Fibroblast of skin of right biceps (primary cell): ENCODE measurements at places on chromosomes 12 and 14.
A peak's percentile ranks its signal among the peaks of the same experiment; 100 is the strongest.

DNA sequence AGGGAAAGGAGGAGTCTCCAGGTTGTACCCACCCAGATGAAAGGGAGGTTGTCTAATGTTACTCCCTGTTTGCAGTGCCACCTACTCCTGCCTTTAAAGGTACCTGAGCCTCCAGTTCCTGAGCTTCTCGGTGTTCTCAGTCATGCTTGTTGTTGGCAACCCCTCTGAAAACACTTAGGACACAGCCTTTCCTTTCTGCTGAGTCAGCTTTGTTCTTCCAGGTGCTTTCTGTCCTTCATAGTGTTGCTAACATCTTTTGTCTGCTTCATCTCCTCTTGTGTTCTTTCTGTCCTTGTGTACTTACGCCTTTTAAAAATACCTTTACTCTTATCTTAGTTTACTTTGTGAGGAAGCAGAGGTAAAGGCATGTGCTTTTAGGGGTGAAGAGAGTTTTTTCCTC is 97.0 kb upstream of the NEDD1 start:
- DNase-seq = no peak

GRCh38 chr14:91290986-91291385 is 46.5 kb upstream of the GPR68 start:
- no peak for DNase-seq

DNA sequence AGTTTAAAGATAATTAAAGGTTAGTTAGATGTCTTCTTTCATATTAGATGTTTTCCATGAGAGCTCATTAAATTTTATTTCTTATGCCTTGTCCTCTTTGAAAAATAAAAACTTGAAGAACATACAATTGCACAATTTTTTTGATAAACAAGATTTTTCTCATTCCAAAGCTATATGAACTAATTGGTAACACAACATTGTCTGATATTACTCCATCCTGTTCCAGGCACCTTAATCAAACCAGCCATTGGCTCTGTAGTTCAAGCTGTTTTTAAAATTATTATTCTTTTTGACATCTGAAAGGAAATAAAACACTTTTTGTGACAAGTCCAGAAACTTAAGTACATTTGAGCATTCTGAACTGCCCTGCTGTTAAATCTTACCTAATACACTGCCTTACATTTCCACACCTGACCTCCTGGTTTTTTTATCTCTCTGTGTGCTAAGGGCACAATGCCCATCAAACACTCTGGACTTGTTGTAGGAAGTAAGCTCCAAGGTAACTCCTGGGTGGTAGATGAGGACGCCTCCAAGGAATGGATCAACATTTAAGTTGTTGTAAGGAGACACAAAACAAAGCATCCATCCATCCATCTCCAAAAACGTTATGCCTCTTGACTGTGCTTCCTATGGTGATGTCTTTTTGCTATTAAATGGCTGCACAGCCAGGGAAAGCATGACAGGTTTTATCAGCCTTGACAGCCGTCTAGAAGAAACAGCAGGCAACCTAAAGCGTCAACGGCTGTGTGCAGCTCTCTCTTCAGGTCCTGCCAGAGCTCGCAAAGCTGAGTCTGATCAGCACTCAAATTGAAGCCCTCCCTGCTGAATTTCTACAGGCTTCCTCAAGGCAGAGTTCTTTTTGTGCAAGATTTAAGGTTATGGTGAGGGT is 449.9 kb upstream of the FLRT2 start:
- DNase-seq = no peak

DNA sequence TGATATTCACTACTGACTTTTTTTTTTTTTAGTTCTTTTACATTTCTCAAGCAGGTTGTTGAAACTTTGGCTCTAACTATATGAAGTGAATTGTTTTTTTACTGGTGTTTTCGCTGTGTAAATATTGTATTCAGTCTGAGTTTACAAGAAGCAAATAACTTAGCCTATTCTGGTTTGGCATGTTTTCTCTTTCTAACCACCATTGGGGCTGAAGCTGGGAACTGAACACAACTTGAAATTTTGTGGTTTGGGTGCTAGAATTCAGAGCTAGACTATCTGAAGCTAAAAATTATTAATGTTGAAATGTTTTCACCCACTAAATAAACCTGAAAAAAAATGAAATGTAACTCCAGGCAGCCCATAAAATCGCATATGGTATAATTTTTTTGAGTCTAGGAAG is 37.2 kb downstream of the RAD51B start:
- peak; percentile 30 for DNase-seq

DNA sequence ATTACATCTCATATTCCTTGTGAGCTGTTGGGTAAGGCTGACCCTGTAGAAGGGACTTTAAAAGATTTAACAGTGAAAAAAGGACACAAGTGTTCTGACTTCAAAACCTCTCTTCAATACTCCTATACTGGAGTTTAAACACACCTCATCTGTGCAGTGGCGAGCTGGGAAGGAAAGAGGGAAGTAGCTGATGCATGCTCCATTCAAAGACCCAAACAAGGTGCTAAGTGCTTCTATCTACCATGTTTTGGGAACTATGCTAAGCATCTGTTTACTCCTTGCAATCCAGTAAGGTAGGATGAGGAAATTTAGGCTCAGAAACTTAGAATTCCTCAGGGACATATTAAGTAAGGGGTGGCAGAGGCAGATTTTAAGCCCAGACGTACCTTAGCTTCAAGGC is 16.4 kb upstream of the DNM1L start:
- no peak for DNase-seq

- DNase-seq = no peak
Observed at GRCh38 chr12:88870000-88870737, 289.9 kb upstream of the KITLG start.

GRCh38 chr14:55373784-55374705 is 37.6 kb downstream of the ATG14 start:
- DNase-seq = peak; percentile 37

DNA sequence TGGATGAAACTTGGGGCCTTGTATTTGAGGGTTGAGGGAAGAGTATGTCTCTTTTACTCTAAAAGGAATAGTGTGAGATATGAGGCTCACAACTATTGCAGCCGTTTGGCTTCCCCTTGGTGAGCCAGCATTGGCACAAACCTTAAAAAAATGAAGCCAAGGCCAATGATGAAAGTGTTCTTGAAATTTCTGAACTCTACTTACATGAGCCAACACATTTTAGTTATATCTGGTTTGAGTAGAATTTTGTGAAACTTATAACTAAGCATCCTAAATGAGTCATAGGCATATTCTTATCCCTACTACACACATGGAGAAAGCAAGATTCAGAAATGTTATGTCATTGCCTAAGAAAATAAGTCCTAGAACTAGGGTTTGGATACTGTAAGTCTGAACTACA is 55.3 kb upstream of the ACSS3 start:
- peak; percentile 4 for DNase-seq

GRCh38 chr12:18296201-18296908 is 35.0 kb downstream of the PIK3C2G start:
- no peak for DNase-seq

- DNase-seq = peak; percentile 58
Observed at GRCh38 chr12:47651368-47652254, 54.2 kb downstream of the RPAP3 start.

DNA sequence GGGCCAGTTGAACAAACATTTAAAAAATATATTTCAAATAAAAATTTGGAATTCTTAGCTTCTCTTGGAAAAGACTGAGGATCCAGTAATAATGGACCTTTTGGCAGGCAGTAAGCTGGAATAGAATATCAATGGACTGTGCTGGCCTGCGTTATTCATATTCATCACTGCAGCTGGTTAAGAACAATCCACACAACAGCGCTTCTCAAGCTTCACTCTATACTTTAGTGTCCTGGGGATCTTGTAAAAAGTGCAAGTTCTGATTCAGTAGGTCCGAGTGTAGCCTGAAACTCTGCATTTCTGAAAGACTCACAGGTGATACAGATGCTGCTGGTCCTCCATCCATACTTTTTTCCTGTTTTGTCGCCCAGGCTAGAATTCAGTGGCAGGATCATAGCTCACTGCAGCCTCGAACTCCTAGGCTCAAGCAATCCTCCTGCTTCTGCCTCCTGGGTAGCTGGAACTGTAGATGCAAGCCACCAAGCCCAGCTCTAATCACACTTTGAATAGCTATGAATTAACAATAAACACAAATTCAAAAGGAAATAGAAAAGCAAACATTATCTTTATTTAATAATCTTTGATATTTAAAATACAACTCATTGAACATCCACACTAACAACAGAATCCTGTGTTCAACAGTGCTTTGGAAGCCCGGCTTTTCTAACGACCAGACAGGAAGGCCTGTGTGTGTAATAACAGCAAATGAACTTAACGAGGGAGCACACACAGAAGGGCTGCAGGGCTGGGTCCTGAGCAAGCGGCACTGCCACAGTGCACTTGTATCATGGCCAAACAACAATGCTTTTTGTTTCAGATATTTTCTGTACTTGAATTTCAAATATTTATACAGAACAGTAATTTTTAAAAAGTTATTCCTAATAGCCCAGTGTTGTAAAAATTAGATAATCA is 18.4 kb upstream of the TRIP11 start:
- DNase-seq = no peak

DNA sequence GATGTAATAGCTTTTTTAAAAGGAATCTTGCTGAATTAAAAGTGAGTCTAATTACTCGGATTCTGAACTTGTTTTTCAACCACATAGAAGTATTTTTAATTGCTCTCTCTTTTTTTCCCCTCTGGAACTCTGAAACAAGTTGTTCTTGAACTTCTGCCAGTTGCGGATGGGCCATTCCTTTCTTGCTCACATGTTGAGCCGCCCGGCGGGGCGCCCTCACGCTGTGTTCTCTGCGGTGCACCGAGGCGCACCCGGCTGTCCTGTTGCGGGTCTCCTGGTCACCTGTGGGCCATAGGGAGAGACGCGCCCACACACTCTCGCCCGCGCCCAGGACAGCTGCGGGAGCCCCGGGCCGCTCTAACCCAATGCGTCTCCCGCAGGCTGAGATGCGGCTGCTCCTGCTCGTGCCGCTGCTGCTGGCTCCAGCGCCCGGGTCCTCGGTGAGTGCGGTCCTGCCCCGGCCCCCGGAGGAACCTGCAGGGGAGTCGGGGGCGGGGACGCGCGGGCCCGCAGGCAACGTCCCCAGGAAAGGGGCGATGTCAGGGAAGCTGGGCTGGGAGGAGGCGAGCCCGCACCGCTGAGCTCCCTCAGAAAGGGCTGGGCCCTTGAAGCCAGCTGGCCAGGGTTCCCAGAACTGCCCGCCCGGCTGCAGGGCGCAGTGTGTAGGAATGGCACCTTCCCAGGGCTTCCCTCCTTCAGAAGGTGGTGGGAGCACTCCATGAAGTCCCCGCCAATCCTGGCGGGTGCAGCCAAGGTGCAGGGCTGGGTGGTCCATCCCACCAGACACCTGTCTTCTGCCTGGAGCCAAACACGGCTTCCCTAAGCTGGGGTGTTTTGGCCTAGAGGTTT is 2.3 kb downstream of the PAPLN start:
- DNase-seq = peak; percentile 62

GRCh38 chr14:104442631-104443390 is 136.8 kb upstream of the C14orf180 start:
- DNase-seq = no peak

DNA sequence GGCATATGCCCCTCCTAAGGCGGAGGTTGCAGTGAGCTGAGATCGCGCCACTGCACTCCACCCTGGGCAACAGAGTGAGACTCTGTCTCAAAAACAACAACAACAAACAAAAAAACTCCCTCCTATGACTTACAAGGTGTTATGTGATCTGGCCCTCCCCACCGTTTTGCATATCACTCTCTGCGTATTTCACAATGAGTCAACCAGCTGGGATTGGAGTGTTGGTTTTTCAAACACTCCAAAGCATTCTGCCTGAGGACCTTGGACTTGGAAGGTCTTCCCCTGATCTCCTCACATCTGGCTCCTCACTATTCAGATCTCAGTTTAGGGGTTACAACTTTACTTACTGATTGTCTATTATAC is 14.0 kb downstream of the MANSC1 start:
- DNase-seq = no peak

DNA sequence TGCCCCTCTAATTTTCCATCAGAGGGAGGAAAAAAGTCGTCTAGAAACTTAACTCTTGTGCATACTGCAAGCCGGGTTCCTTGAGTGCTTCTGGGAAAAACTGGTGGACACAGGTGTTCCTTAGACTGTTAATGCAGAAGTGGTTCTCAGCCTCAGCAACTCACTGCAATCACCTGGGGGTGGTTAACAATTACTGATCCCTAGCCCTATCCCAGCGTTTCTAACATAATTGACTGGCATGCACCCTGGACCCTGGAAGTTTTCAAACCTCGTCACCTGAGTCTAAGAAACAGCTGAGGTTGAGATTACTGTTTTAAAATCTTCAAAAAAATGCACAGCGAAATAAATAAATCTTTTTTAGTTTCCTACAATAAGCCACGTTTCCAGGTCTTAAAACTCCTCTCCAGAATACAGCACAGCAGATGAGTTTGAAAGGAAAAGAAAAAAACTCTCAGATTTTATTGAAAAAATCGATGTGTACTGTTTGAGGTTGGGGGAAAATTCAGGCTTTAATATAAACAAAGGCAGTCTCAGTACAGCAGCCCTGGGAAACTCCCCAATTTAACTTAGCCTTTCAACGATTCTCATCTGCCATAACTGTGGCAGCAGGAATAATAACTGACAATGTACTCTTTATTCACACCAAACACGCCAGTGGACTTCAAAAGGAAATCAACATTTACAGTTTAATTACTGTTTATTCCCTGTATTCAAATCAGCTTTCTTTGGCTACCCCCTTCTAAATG is 45.4 kb downstream of the PHLDA1 start:
- DNase-seq = no peak

GRCh38 chr14:22220427-22220826 is 368.6 kb downstream of the DAD1 start:
- DNase-seq = peak; percentile 12

DNA sequence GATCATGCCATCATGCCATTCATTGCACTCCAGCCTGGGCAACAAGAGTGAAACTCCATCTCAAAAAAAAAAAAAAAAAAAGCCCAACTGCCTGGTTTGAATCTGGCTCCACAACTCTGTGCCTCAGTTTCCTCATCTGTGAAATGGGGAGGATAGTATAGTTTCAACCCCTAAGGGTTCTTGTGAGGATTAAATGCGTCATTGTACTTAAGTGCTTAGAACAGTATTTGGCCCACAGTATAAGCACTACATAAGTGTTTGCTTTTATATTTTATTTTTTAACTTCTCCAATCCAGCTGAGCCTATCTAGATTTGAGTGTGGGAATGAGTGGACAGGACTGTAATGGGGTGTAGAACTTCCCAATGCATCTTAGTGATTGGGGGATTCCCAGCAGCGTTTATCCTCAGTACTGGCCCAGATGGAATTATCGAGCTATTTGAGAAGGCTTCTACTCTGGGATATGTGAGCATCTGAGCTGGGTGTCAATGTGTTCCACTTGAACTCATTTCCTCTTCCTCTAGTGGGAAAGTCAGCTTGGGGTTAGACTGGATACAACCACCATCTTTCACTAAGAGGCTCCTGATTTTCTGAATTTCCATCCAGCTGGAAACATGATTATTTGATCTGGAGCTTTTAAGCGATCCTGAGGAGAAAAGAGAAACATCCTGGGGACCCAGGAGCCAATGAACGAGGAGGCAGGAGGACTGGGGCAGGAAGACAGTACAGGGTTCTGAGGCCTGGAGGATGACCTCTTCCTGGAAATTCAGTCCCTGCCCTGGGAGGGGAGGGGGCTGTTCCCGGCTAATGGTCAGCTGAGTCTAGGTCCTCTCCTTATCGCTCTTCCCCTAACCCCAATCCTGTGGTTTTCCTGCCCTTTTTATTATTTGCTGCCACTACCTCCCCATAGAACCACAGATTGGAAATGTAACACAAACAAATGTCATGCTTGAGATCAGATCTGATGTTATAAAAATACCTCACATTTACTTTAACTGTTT is 9.3 kb upstream of the ESPL1 start:
- DNase-seq = no peak
